ENCODE measurements at places on chromosomes 3 and 15.

DNA sequence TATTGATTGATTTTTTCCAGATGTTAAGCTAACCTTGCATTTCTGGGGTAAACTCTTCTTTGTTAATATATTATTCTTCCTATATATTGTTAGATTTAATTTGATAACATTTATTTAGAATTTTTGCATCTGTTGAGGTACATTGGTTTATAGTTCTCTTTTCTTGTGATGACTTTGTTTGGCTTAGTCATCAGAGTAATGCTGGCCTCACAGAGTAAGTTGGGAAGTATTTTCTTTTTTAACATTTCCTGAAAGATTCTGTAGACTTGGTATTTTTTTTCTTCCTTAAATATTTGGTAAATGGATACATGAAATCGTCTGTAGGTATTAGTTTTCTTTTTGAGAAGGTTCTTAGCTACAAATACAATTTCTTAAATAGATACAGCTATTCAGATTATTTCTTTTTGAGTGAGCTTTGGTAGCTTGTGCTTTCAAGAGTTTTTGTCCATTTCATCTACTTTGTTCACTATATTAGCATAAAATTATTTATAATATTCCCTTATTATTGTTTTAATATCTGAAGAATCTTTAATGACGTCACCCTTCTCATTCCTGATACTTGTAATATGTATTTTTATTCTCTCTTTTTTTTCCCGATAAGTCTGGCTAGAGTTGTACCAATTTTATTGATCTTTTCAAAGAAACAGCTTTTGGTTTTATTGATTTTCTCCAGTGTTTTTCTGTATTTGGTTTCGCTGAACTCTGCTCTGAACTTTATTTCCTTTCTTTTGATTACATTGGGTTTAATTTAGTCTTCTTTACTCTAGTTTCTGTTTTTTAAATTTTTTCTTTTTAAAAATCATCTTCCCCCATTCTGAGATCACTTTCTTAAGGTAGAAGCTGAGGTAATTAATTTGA is 6.5 kb upstream of the HPS3 start:
- no peak for DNase-seq

DNA sequence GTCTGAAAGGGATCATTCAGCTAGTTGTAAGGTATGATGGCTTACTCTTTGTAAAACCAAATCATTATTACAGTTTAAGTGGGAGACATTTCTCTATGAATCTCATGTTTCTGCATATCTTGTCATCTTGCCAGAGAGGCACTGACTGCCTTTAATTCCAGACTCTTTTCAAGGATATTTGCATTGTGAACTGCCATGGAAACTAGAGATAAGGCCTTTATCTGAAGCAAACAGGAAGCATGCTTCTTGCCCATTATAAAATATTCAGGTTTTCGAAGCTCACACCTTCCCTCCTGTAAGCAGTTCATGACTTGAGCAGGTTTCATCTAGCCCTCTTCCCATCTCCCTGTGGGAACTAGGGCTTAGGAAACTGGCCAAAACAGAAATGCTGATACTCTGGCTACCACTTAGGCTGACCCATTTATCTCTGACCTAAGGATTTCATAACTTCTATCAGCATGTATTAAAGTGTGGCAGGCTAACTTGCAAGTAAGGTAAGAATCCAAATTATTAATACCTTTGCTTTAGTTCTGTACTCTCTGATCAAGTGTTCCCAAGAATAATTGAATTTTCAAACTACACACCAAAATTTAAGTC is 326.6 kb upstream of the ALCAM start:
- no peak for DNase-seq

DNA sequence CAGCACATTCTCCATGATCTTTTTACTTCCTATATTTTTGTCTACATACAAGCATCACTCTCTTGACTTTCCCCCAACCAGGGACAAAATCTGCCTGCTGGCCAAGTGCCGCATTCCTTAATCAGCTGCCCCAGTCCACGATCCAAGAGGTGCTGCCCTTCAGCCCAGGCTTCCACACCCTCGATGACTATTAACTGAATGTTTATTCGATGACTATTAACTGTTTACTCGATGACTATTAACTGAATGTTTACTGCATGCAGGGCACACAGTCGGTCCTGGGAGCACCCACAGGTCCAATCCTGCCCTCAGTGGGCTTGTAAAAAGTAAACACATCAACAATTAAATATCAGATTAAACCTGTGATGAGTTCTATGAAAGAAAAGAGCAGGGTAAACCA is 256.9 kb downstream of the ARRDC4 start:
- no peak for DNase-seq

DNA sequence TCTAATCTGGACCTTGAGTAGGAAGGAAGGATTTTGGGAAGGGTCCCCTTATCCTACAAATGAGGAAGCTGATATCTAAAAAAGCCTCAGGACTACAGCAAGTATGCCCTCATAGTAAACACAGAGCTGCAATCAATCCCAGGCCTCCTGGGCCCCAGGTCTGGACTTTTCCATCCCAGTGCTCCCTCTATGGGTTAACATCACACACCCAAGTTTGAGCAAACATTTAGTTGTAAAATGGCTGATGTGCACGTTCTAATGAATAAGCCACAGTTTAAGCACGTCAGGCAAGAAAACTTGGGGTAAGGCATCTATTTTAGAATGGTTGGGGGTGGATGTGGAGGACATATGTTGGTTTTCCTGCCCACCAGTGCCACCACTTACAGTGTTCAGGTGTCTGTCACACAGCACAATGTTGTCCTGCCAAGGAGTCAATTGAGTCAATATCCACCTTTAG is 44.3 kb upstream of the UBE2E1 start:
- DNase-seq: no peak

DNA sequence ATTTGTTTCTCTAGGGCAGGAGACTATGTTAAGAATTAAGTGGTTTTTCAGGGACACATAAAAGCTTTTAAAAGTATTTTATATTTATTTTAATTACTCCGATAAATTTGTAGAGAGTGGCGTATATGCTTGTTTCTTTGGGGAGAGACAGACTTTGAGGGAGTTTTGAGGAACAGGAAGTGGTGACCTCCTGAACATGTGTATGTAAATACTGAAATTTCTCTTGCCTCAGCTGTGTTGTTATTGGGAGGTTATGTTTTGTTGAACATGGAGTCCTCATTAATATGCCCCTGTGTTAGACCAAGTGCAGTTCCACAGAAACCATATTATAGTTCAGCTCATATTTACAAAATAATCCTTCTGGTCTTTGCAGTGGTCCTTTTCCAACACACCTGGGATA is 41.8 kb upstream of the UTS2B start:
- DNase-seq: no peak

Measured in esophagus squamous epithelium (tissue), 5 donors.